ENCODE measurements at places on chromosomes 5 and 9.

DNA sequence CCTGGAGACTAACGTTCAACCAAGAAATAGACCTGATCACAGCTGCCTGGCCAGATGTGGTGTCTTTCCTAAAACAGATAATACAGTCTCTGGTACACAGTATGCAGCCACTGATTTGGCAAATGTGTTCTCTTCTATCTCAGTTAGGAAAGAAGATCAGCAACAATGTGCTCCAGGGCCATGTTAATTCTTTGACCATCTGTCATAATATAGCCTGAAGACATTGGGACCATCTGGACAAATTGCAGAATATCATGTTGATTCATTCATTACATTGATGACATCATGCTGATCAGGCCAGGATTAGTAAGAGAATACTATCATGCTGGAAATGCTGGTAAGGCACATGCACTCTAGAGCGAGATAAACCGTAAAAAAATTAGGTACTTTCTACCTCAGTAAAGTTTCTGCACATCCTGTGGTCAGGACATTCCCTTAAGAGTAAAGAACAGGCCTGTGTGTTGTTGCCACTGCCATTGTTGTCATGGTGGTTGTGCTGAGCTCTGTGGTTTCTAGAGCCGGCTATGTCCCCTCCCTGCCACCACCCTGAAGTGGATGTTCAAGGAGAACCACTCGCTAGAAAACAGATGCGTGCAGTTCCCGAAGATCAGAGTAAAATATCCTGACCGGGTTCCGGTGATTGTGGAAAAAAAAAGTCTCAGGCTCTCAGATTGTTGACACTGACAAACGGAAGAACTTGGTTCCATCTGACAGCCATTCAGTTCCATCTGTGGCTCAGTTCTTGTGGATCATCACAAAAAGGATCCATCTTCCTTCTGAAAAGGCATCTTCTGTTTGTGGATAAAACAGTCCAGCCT is 6.4 kb upstream of the JMY start:
- no peaks in the 10 kb centered on the region for H3K36me3 ChIP-seq
- no peaks in the 10 kb centered on the region for H3K4me1 ChIP-seq
- no peaks in the 10 kb centered on the region for H3K27me3 ChIP-seq
- no peak for DNase-seq

DNA sequence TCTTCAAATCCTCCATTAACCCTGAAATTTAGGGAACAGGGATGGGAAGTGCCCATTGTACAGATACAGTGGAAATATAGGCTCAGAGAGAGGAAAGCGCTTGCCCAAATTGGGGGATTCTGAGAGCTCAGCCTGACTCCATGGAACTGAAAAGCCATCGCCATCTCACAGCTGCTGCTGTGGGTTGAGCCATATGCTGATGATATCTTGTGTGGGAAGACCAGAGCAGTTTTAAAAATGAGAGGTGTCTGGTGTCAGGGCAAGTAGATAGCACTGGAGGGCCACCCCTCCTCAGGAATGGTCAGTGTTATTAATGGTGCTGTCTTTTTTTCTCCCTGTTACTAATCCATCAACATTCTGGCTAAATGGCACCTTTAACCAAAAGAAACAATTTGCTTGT is 50.9 kb upstream of the C5orf58 start:
- H3K27ac ChIP-seq: no peak overlapping the region
- H3K36me3 ChIP-seq: no peaks in the 10 kb centered on the region
- no peaks in the 10 kb centered on the region for H3K4me1 ChIP-seq
- no peaks in the 10 kb centered on the region for H3K27me3 ChIP-seq

- no peaks in the 10 kb centered on the region for H3K36me3 ChIP-seq
- no peaks in the 10 kb centered on the region for H3K27me3 ChIP-seq
- no peak overlapping the region for H3K4me3 ChIP-seq
- H3K27ac ChIP-seq: no peak overlapping the region
These were observed 204.2 kb upstream of the CD180 start for GRCh38 chr5:67400752-67401151.

DNA sequence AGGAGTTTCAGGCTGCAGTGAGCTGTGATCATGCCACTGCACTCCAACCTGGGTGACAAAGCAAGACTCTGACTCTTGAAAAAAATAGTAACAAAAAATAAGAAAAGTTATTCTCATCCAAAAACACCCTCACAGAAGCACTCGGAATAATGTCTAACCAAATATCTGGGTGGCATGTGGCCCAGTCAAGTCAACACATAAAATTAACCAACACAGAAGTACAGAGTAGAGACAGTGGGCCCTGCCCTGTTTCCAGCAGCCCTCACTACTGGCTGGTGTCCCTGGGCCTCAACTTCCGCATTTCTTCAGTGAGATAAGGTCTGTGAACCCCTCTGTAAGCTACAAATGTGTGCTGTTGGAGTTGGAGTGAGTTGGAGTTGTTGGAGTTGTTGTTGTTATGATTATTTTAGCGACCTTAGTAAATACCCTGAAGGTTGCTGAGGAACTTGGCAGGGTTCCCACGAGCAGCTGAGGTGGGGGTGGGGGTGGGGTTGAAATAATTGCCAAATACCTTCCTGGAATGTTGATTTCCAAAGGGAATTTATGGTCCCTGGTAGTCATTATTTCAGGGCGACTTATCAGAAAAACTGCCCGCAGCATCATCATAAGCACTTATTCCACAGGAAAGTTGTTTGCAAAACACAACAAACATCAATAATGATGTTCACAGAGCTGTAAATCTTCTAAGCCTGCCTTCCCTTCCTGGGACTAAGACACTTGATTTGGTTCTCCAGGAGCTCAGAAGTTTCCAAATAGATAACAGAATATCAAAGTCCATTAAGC is 30.2 kb downstream of the C5orf15 start:
- no peaks in the 10 kb centered on the region for H3K27me3 ChIP-seq
- no peak overlapping the region for H3K27ac ChIP-seq
- no peak overlapping the region for H3K4me3 ChIP-seq
- H3K36me3 ChIP-seq: no peaks in the 10 kb centered on the region

DNA sequence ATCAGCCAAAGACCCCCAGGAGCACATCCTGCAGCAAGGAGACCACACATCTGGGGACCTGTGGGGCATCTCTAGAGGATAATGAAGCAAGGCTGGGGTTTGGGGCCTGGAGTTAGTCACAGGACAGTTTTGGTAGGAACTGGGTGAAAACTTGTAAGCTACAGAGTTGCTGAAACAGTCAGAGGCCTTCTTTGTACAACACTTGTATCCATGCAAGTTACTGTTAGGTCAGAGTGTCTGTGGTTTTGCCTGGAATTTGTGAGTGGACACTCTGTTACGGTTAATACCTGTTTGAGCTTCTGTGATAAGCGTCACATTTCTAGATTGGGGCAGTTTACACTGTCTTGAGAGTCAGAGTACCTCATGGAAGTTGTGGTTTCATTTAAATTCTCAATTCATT is 22.6 kb upstream of the ASPN start:
- no peak overlapping the region for H3K4me3 ChIP-seq
- no peaks in the 10 kb centered on the region for H3K36me3 ChIP-seq
- no peak overlapping the region for H3K27ac ChIP-seq

- H3K27ac ChIP-seq: no peak overlapping the region
- no peak overlapping the region for H3K4me3 ChIP-seq
- DNase-seq: no peak
These were observed 178.0 kb downstream of the SYK start for GRCh38 chr9:90979639-90980038.
